ENCODE measurements at places on chromosomes 5 and 9.

- DNase-seq: no peak
These were observed 74.2 kb upstream of the ADCY2 start for GRCh38 chr5:7321724-7322123.

GRCh38 chr9:37430841-37431597 is 8.5 kb downstream of the GRHPR start:
- no peak for DNase-seq

- DNase-seq: no peak
These were observed 51.0 kb downstream of the PTPDC1 start for GRCh38 chr9:94135222-94135621.

DNA sequence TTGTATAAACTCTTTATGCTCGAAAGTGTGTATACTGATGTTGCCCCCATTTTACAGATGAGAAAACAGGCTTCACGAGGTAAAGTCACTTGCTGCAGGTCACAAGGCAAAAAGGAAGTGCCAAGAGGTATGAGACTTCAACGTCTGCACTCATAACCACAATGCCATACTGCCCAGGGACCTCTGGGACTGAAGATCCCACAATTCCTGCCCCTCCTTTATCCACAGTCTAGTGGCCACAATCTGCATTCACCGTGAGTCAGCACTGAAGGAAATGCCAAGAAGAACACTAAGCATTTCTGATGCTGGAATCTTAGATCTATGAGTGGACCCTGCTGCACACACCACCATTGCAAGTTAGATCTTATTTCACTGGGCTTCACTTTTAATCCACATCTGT is 37.3 kb downstream of the MED27 start:
- no peak for DNase-seq

- DNase-seq: no peak
These were observed 24.8 kb upstream of the ALDH1A1 start for GRCh38 chr9:72977670-72978069.

DNA sequence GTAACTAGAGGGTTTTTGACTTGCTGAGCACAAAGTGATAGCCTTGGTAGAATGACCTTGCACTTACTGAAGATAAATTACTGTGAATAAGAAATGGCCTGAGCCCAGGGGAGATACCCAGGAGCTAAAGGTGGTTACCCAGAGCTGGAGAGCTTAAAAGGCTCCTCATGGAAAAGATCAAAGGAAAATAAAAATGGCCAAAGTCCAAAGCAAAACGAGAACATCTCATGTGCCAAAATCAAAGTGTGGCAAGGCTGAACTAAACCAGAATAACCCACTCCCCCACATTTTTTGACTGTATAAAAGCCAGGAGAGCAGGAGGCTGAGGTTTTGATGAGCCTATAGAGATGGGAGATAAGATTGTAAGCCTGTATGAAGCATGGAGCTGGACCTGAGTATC is 14.4 kb downstream of the IDNK start:
- no peak for DNase-seq

DNA sequence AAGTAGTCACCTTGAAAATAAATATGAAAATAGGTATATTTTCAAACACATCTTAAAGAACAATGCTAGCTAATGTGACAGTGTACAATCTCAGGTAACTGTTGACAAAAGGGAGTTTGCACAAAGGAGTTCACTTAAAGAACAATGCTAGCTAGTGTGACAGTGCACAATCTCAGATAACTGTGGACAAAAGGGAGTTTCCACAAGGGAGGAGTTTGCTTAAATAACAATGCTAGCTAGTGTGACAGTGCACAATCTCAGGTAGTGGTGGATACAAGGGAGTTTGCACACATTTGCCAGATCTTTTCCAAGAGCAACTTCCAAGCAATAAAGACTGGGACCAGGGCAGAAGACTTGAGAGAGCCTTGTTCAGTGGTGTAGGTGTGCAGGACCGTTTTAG is 442.9 kb upstream of the FTMT start:
- no peak for DNase-seq

DNA sequence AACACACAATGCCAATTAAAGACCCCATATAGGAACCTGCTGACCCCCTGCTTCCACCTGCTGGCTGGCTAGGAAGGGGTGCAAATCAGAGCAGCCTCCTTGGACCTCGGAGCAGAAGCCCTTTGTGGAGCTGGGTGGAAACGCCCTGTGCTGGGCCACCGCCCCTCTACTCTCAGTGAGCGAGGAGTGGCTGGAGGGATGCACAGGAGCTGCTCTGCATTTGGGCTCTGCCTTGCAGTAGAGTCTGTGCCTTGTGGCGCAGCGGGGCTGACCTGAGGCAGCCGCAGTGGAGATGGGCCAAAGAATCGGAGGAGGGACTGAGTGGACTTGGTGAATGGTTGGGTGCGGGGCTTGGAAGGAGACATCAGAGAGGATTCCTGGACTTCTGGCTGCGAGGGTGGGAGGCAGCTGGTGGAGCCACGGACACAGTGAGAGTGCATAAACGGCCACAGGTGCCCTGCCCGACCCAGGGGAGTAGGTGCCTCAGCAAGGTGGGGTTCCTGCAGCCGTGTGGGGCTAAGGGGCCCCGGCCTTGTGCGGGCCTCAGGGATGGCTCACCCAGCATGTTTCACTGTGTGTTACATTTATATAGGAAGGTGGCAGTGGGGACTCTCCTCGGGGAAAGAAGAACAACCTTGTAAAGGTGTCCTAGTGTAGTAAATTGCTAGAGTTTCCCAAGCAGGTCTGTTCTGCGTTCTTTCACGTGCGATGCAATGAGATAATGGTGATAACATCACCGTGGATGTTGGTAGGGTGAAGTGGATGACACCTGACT is 14.1 kb upstream of the IRX4 start:
- DNase-seq: peak; percentile 22

GRCh38 chr9:33165263-33166151 is 1.6 kb downstream of the B4GALT1 start:
- DNase-seq: no peak

- no peak for DNase-seq
These were observed 211.4 kb downstream of the CWC27 start for GRCh38 chr5:64980176-64980575.

GRCh38 chr5:40381676-40382363 is 297.9 kb upstream of the PTGER4 start:
- DNase-seq: no peak

GRCh38 chr5:71706906-71707305 is 12.2 kb upstream of the CARTPT start:
- no peak for DNase-seq

DNA sequence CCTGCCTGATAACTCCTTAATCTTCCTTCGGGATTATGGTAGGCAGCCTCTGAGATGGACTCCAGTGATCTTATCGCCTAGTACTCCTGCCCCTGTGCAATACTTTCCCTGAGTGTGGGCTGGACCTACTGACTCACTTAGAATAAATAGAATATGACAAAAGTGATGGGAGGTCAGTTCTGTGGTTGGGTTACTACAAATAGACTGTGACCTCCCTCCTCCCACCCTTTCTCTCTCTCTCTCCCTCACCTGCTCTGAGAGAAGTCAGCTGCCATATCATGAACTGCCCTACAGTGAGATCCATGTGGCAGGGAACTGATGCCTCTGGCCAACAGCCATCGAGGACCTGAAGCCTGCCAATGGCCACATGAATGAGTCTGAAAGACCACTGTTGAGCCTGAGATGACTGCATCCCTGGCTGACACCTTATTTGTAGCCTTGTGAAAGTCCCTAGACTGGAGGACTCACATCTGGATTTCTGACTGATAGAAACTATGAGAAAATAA is 31.7 kb downstream of the NRG2 start:
- DNase-seq: no peak

GRCh38 chr9:3576328-3576727 is 50.5 kb upstream of the RFX3 start:
- no peak for DNase-seq

DNA sequence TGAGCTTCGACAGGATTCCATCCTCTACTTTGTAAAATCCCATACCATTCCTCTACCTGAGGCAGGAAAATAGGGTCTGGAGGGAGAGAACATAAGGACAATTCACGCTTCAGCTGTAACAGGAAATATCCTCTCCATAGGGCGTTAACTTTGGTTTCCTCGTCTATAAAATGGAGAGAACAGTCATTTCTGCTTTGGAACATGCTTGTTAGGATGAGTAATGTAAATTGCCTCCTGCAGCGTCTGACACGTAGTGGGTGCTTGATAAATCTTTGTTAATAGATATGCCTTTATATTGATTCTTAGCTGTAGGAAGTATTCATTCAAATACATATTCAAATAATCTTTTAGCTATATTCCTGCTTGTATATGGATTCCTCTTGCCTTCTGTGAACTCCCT is 711 bp upstream of the SUB1 start:
- DNase-seq: no peak

GRCh38 chr9:72733895-72734294 is 212.5 kb downstream of the TMC1 start:
- DNase-seq: no peak
